ENCODE measurements at places on chromosomes 12 and 14.

DNA sequence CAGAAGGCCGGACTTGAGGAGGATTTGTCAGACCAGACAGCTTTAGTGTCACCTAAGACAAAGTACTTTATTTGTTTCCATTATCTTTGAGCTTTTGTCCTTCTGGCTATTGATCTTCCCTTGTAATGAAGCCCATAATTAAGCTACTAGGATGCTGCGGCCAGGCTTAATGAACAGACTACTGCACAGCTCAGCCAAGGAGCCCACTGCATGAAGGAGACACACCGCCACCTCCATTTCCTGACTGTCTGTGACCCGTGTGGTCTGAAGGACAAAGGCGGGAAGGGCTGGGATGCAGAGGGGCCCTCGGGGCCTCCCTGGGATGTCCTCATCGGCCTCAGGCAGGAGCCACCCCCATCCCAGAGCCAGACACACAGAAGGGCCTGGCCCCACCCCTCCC lies 31.0 kb upstream of the GALNT9 start:
- no peak for DNase-seq

DNA sequence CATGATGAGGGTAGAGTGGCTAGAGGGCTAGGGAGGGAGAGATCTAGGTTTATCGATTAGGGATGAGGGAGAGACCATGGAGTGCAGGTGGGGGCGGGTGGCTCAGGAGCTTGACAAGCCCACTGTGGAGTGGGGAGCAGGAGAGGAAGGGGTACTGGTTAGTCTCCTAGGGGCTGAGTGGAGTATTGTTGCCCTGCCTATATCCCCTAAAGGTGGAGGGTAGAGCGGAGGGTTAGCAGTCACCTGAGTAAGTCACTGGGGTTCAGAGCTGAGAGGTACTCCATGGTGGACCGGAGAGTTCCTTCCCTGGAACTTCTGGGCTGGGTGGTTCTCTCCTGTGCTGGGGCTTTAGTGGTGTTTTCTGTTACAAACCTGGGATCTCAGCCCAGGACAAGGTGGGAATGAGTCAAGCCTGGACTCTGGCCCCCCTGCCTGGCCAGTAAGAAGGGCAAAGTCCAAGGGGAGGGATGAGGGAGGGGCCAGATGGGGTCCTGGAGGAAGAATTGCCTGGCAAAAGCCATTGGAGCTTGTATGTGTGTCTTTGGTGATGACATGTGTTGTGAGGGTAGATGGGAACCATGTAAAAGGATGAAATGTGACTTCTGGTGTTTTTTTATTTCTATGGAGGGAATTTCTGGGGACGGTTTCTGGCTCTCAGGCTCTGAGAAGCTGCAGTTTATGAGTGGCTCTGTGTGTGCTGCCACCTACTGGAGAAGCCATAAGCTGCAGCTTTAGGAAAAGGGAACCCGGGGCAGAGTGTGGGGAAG lies at the start of gene CIDEB:
Gene CIDEB (minus strand): TSS at position 403 of the 767 bp plus-strand sequence. CDS start 119 bp downstream, at position 284.
- DNase-seq: no peak

DNA sequence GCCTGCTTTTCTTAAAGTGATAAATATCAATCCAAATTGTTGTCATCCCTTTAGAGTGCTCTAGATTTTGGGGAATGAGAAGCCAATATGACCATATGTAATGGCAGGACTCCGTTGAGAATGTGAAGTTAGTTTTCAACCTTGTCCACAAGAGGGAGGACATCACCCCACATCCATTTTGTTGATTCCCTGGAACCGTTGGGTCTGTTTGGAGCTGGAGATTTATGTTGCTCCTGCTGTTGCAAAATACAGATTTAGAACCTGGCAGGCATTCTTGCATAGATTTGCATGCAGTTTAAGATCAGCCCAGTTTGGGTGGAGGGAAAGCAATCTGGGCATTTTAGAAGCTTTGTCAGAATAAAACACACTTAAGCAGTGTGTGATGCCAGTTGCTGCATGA lies 620.1 kb downstream of the NRXN3 start:
- DNase-seq: no peak

- no peak for DNase-seq
These were observed 27.7 kb upstream of the TMED10 start for GRCh38 chr14:75204116-75204515.

DNA sequence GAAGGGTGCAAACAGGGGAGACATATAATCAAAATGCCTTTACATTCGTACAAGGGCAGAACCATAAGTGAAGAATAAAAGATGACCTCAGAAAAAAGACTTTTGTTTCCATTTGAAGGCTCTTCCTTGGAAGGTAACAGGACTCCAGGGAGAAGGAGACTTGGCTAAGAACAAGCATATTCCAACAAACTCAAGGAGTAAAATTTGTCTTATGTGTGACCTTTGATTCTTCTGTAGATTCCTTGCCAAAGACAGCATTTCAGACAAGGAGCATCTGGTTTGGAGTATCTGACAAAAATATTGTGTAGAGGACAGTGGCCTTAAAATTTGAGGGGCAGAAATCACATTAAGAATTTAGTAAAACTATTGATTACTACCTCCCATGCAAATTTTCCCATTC lies 991.9 kb downstream of the FLRT2 start:
- DNase-seq: no peak

DNA sequence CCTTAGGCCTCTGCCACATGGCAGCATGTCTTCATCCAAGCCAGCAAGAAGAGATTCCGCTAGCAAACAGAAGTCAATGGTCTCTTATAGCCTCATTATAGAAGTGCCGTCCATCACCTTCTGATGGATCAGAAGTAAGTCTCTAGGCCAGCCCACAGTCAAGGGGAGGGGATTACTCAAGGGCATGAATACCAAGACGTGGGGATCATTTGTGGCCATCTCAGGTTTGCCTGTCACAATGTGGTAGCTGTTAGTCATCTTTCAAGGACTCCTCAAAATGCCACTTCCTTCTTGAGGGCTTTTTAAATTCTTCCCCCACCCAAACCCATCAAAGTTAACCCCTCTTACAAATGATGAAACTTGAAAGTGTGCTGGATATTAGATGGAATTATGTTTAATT lies 8.1 kb upstream of the ADCY6 start:
- DNase-seq: no peak

GRCh38 chr14:97713023-97713422 lies 915.8 kb downstream of the VRK1 start:
- DNase-seq: no peak

DNA sequence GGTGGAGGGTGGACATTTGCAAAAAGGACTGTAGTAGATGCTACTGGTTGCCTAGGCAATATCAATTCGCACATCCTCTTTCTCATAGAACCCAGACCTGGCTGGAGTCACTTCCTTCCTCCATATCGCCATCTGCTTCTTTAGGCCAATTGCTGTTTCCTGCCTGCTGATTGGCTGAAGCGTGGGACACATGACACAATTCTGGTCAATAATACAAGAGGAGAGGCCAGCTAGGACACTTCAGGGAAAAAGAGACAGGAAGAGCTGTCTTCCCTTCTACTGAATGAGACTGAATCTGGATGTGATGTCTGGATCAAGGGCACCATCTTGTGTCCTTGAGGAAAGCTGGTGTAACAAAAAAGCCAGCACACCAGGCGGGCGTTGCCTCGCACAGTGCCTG lies 53.8 kb downstream of the TRPV4 start:
- DNase-seq: no peak

- no peak for DNase-seq
These were observed 1.5 kb downstream of the RASAL1 start for GRCh38 chr12:113134071-113134470.

- no peak for DNase-seq
These were observed 28.3 kb downstream of the MMP17 start for GRCh38 chr12:131856366-131857097.

- no peak for DNase-seq
These were observed 40.2 kb downstream of the MYF5 start for GRCh38 chr12:80756875-80757274.

- no peak for DNase-seq
These were observed 10.0 kb downstream of the LHX5 start for GRCh38 chr12:113461666-113462065.

GRCh38 chr12:95258803-95259202 lies 41.2 kb downstream of the VEZT start:
- no peak for DNase-seq

DNA sequence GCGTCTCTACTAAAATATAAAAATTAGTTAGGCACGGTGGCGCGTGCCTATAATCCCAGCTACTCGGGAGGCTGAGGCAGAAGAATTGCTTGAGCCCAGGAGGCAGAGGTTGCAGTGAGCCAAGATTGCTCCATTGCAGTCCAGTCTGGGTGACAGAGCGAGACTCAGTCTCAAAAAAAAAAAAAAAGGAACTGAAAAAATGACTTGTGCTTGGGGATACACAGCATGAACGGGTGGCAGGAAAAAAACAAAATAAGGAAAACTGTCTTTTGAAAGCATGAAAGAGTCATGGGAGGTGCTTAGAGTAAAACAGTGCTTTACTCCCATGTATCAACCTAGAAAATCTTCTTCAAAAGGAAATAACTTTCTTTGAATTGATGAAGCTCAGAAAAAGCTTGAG lies 80.8 kb downstream of the TMTC1 start:
- no peak for DNase-seq

DNA sequence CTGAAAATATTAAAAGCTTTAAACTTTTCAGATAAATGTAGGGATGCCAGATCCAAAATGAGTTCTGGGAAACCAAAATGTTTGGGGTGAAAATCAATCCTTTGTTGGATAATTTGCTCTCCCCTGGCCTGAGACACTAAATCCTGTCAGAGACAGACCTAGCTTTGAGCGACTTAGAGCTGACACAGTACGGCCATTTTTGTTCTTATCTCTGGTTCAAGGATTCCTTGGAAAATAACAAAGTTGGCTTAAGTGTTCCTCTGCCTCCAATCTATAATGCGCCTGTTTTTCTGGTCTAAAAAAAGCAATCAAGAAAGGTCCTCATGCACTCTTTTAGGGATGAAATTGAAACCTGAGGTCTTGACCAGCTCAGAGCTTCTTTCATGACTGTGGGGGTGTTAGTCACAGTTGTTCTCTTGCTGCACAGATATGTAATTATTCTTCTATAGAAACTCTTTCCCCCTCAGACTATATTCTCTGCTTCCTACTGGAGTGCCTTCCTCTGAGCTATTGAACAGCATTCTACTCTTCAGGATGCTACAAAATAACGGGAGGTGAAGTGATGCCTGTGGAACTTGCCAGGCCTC lies 52.3 kb upstream of the EGLN3 start:
- no peak for DNase-seq

DNA sequence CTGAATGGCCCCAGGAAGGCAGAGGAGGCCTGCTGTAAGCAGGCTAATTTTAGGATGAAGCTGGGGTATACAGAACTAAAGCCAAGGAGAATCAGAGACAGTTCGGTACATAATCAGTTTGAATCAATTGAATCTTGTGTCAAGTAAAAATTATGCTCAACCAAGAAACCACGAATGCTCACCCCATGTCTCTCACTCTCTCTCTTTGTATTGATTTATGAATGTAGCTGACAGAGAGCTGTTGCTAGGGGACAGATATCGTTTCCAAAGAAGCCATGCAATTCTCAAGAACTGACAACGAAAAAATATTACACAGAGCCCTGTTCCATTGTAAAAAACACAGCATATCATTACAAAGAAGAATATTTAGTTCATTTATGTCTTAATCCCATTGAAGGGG lies 151.1 kb upstream of the PKP2 start:
- DNase-seq: no peak

- DNase-seq: no peak
These were observed 9.6 kb upstream of the ISM2 start for GRCh38 chr14:77508249-77508648.

DNA sequence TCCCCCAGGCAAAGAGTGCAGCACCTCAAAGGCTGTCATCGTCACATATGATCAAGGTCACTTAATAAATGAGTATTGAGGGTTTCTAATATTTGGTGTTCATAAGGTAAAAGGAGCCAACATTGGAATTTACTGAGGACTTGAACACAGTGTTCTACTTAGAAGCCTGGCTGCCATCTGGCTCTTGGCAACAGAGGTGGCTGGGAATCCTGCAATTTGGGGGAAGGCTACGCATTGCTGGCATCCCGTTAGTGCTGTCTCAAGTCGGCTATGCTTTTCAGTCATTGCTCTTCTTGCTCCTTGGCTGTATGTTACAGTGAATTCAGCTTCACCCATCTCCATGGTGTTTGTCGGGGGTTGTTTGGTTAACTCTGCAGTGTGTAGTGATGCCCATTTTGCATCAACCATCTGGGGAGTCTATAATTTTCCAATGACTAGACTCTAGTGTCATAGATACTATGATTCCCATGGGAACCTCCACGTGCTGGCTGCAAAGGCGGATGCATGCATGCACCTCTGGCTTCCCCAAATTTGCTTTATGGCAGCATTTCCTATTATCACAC lies 12.9 kb upstream of the SLC24A4 start:
- no peak for DNase-seq

- no peak for DNase-seq
These were observed 70.9 kb downstream of the MON2 start for GRCh38 chr12:62537551-62537950.

DNA sequence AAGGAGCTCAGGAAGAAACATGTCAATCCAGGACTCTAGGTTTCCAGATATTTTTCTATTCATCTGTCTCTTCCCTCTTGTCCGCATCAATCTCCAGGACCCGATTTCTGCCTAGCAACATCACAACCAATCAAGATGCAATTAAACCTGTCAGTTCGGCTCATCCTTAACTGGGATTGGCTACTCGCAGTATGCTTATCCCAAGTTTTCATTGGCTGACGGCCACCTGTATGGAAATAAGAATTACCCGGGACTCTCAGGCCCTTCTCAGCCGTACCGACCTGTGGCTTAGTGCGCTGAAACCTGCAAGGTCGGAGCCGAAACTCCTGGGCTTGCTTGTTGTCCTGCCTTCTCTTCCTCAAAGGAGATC lies 20.4 kb upstream of the ATP5MC2 start:
- DNase-seq: no peak

DNA sequence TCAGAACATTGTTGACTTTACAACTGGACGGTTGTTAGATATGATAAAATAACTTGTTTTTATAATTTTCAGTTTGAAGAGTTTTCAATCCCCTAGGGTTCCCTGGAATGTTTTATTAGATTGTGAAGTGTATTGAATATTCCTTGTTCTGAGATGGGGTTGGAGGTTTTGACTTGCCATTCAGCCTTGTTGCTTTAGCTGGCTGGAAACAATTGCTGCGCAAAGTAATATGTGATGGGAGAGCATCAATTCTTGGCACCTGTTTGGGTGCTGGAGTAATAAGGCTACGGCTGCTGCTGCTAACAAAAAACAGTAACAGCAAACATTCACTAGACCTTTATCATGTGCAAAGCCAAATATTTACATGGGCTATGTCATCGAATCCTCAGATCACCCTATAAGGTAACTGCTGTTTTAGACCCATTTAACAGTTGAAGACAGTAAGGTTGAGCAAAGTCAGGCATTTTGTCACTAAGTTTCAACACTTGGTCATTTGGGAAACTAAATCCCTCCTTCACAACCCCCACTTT lies 241.0 kb upstream of the TBX3 start:
- no peak for DNase-seq

GRCh38 chr14:67237591-67237990 lies 3.6 kb upstream of the PALS1 start:
- DNase-seq: no peak

- DNase-seq: no peak
These were observed 7.0 kb downstream of the DGKA start for GRCh38 chr12:55937981-55938380.

DNA sequence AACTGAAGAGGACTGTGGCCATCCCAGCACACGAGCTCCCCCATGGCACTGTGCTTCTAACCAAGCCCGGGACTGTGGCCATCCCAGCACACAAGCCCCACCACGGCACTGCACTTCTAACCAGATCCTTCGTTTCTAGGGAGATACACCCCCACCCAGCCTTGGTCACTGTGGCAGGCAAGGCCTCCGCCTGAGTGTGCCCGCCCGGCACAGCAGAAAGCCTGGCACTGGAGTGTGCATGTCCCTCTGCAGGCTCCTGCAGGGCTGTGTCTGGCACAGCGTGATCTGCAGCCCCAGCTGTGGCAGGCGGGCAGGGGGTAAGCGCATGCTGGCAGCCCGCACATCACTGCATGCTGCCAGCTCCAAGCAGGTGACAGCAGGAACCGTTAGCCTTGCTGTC lies 49.8 kb downstream of the CCDC85C start:
- no peak for DNase-seq

Data from stimulated activated CD8-positive, alpha-beta memory T cell treated with anti-CD3 and anti-CD28 coated beads, Interleukin-7, amount 100 ng/mL, for 1 hour (primary cell).